H9 (cell line): ENCODE measurements at places on chromosomes 6 and 20. TPM values are rescaled to one million over a fixed set of nuclear protein-coding genes. Genes with fewer than 3 reads are reported as not detected.

- no peak for DNase-seq
- H3K27me3 ChIP-seq = no peaks in the 10 kb centered on the region
- H3K27ac ChIP-seq = no peak overlapping the region
These were observed 77.9 kb downstream of the MRPL14 start for GRCh38 chr6:44049163-44049988.

DNA sequence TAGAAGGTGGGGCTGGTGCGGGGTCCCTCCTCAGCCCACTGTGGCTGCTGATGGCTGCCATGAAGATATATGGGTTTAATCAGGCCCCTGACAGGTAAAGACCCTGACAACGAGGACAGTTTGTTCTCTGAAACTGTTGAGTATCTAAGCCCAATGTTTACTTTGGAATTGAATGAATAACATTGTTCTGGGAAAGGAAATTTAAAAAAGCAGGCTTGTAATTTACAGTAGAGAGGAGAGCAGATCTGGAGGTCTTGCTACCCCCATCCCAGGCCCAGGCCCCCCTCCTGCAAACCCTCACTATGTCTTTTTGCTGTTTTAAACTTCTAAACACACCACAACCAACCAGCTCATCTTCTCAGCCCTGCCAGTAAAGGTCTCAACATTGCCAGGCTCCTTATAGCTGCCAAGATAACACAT, 171.3 kb downstream of the CDC5L start:
- no peaks in the 10 kb centered on the region for H3K27me3 ChIP-seq
- no peaks in the 10 kb centered on the region for H3K36me3 ChIP-seq
- H3K27ac ChIP-seq = no peak overlapping the region
- DNase-seq = no peak

GRCh38 chr6:103277936-103278335, 1581.8 kb downstream of the HACE1 start:
- peaks cover 11% of the 10 kb centered on the region; the same call in 2 of the 3 replicates for H3K36me3 ChIP-seq
- H3K4me3 ChIP-seq = no peak overlapping the region
- H3K27ac ChIP-seq = no peak overlapping the region
- DNase-seq = no peak
- no peaks in the 10 kb centered on the region for H3K4me1 ChIP-seq

GRCh38 chr6:154938221-154938580, 56.9 kb upstream of the TIAM2 start:
- H3K27ac ChIP-seq = no peak overlapping the region
- H3K36me3 ChIP-seq = no peaks in the 10 kb centered on the region
- H3K27me3 ChIP-seq = no peaks in the 10 kb centered on the region
- no peak for DNase-seq
- no peak overlapping the region for H3K4me3 ChIP-seq

- no peak overlapping the region for H3K4me3 ChIP-seq
- no peaks in the 10 kb centered on the region for H3K4me1 ChIP-seq
- H3K36me3 ChIP-seq = no peaks in the 10 kb centered on the region; the same call in 1 of the 3 replicates
- DNase-seq = no peak
These were observed 169.1 kb downstream of the MAFB start for GRCh38 chr20:40519918-40520317.

The ECT2L gene
- not detected in 2 replicates for total RNA-seq

The TINAG gene
- not detected in 2 replicates for total RNA-seq
